ENCODE measurements at places on chromosomes 11 and 22.

- DNase-seq, result no peak
Measured at GRCh38 chr11:34349882-34350281, 7.9 kb downstream of the ABTB2 start.

GRCh38 chr11:27847496-27847895 lies 147.2 kb upstream of the BDNF start:
- no peak for DNase-seq

- no peak for DNase-seq
Measured at GRCh38 chr22:38218661-38219622, 17.1 kb downstream of the MAFF start.

GRCh38 chr11:131246663-131247062 lies 123.8 kb upstream of the NTM start:
- DNase-seq, result peak; percentile 69

GRCh38 chr11:57474803-57475115 lies 14.4 kb downstream of the RTN4RL2 start:
- DNase-seq, result no peak

DNA sequence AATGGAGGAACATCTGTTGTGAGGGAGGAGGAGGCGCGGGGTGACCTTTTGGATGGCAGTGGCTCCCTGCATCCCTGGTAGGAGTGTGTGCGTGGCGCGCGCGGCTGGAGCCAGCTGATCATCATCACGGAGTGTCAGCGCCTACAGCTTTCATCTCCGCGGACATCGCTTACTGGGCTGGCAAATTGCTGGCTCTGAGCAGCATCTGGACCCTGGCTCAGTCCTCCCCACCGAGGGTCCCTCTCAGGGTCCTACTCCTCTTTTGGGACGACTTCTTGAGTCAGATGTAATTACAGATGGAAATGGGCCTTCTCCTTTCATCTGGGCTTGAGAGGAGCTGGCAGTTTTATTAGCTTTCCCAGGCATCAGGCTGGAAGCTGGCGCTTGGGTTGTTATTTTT lies 85.3 kb downstream of the CACNA1I start:
- DNase-seq, result no peak

- no peak for DNase-seq
Measured at GRCh38 chr11:71131861-71132260, 120.5 kb downstream of the SHANK2 start.

- peak; percentile 45 for DNase-seq
Measured at GRCh38 chr11:64358907-64359711, at the start of gene RPS6KA4. RPS6KA4 (plus strand) TSS chr11:64359162; CDS start chr11:64359236, 74 bp downstream.

- DNase-seq, result no peak
Measured at GRCh38 chr11:101775033-101775432, 139.8 kb upstream of the CEP126 start.

All from amygdala (tissue), 56 donors.